ENCODE measurements at places on chromosomes 12 and 14. TPM values are rescaled to one million over a fixed set of nuclear protein-coding genes. Genes with fewer than 3 reads are reported as not detected.

GRCh38 chr14:37901978-37902377 lies 305.7 kb upstream of the SSTR1 start:
- no peak for ATAC-seq

GRCh38 chr12:89731089-89731488 lies 22.5 kb upstream of the ATP2B1 start:
- no peak for ATAC-seq

DNA sequence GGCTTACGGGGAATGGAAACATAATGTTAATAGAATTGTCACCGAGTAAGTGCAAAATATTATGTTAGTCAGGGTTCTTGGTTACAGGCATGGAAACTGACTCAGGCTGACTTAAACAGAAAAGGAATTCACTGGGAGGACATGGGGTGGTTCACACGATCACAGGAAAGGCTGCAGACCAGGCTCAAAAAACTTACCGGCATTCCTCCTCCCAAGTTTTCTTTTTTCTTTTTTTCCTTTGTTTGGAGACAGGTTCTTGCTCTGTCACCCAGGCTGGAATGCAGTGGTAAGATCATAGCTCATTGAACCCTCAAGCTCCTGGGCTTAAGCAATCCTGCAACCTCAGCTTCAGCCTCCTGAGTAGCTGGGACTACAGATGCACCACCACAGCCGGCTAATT lies 11.9 kb upstream of the UBE2N start:
- no peak for ATAC-seq

GRCh38 chr12:3141339-3142321 lies 64.5 kb downstream of the TSPAN9 start:
- no peak for ATAC-seq

DNA sequence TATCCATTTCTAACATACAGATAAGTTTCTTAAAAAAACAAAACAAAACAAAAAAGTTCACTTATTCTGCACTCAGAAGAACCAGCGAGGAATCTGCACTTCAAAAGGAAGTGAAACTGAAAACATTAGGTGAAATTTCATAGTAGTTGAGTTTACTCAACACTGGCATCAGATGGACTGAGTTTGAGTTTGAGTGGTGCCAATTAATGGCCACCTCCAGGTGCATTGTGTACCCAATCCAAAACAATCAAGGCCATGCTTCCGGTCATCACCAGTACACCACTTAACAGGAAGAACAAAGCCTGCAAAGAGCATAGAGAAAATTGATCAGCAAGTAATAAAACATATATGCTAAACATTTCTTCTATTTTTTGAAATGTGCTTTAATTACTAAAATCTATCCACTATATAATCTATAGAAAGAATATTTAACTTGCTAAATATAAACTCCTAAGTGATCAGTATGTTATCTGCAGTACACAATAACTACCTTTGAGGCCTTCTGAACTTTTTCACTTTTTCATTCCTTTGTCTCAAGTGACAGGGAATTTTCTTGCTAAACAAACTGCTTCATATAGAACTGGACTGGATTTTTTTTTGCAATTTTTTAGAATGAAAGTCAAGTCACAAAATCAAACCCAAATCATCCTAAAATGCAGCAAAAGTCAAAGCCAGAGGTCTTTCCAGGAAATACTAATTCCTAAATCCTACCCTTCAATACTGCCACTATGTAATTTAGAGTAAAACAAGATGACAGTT lies 11.5 kb downstream of the SLC38A2 start:
- ATAC-seq, result no peak

The TEX52 gene
- total RNA-seq, result 0.29 TPM
